A549 treated with CpdA at 1 μM for 4 hours (cell line): ENCODE measurements at places on chromosomes 3 and 15. TPM values are rescaled to one million over a fixed set of nuclear protein-coding genes. Genes with fewer than 3 reads are reported as not detected.

The SCG3 gene
- 0.05 TPM in 1 of 5 replicates, not detected in the others for total RNA-seq

The GOLGA8T gene
- 0.90 to 1.6 TPM (median 1.4 TPM) in 5 replicates for total RNA-seq

The FHIT gene
- 0.37 to 3.7 TPM (median 0.64 TPM) in 5 replicates for total RNA-seq

The LMAN1L gene
- not detected in 5 replicates for total RNA-seq

The PAQR5 gene
- total RNA-seq = 98.3 to 125 TPM (median 117 TPM) in 5 replicates

The PP2D1 gene
- not detected in 5 replicates for total RNA-seq

The AGBL1 gene
- not detected in 5 replicates for total RNA-seq

The TRH gene
- total RNA-seq = not detected in 5 replicates

The CRABP1 gene
- 0.71 to 1.9 TPM (median 1.6 TPM) in 5 replicates for total RNA-seq

The JAGN1 gene
- 50.9 to 72.3 TPM (median 67.1 TPM) in 5 replicates for total RNA-seq

The BFSP2 gene
- total RNA-seq = not detected in 5 replicates

The PRSS50 gene
- total RNA-seq = not detected in 5 replicates

The CCDC39 gene
- not detected in 5 replicates for total RNA-seq

The GPR176 gene
- 11.0 to 13.9 TPM (median 11.3 TPM) in 5 replicates for total RNA-seq
